Hepatocyte (in vitro differentiated cells): ENCODE measurements at places on chromosomes 7 and 10. TPM values are rescaled to one million over a fixed set of nuclear protein-coding genes. Genes with fewer than 3 reads are reported as not detected.

DNA sequence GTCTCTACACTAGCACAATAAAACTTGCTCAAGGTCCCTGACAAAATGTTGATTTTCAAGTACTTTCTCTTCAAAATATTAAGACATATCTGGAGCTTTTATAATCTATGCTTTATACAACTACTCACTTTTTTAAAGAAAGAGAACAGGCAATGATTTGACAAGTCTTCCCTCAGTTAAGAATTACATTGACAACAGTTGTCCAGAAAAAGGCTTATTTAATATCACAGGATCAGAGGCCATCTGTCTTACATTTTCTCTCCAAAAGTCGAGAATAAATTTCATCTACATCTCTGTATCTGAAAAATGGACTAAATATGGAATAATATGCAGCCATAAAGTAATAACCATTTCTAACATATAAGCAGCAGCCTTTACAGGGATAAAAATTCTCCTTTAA lies 8.2 kb upstream of the RNF148 start:
- DNase-seq: no peak

DNA sequence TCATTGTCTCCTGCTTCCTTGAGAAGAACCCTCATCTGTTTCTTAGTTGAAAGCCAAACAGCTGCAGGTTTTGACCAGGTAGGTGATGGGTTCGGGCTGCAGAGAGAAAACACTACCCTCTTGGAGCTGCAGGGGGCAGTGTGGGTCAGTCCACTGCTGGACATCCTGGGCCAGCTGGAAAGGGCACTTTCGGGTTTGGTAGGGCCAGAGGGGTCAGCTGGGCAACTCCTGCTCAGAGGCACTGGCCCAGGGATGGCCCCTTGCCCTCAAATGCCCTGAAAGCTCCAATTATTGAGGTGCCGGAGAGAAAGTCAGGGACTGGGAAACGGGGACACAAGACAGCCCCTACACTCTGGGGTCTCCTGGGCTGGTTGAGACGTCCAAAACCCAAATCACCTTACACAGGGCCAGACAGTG lies 90.7 kb downstream of the MKI67 start:
- no peak for DNase-seq

GRCh38 chr7:46996972-46997371 lies 584.9 kb downstream of the TNS3 start:
- DNase-seq: no peak

Gene VENTX
- total RNA-seq: not detected in 2 replicates

DNA sequence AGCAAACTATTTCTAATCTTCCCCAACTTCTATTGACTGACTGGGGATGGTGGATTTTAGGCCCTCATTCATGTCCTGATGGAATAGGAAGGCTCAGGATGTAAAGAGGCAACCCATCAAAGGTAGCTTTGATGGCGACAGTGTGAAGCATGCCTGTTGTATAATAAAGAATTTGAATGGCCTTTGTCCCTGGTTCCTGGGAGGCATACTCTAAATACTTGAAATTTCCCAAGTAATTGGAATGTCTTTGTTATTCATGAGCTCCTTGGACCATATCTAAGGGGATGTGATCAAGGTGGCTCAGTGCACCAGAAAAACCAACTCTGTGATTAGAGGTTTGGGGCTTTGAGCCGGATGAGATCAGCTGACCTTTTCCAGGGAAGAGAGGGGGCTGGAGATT lies 264.5 kb upstream of the NEBL start:
- DNase-seq: no peak

Gene SHTN1
- 23.2 and 27.7 TPM in 2 replicates for total RNA-seq

- peak; percentile 62 for DNase-seq
Measured at GRCh38 chr10:67837541-67838314, at the start of gene DNAJC12. DNAJC12 (minus strand) TSS chr10:67838188; CDS start chr10:67838011, 177 bp downstream.

DNA sequence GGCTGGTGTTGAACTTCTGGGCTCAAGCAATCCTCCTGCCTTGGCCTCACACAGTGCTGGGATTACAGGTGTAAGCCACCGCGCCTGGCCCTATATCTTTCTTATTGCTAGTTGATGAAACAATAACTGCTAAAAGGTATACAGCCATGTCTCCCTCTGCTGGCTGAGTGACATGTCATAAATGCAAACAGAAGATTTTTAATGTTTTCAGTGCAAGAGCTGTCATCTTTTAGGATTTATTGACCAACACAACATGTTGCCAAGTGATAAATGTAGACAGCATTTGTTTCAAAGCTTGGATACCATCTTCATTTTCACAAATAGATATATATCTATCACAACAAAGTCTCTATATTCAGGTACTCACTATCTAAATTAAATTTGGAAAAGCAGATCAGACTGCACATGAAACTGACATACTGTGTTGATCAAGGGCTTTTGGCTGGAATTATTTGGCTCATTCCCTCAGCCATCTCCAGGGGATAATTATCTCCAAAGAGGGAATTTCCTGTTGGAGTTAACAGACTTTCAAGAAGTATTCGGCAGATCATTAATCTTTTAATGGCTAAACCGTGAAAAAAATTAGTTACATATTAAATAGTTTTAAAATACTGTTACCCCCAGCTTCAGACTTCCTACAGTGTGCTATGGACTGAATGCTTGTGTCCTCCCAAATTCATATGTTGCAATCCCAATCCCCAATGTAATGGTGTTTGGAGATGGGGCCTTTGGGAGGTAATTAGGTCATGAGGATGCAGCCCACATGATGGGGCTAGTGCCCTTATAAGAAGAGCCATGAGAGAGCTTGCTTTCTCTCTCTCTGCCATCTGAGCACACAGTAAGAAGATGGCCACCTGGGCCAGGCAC lies 41.3 kb upstream of the SRPK2 start:
- peak; percentile 48 for DNase-seq
